ENCODE measurements at places on chromosomes 6 and 20. TPM values are rescaled to one million over a fixed set of nuclear protein-coding genes. Genes with fewer than 3 reads are reported as not detected.

The TULP1 gene
- total RNA-seq, result not detected

The BFSP1 gene
- 1.8 TPM for total RNA-seq

The PDYN gene
- not detected for total RNA-seq

The MBOAT1 gene
- total RNA-seq, result 3.4 TPM

The ARMC2 gene
- total RNA-seq, result 2.4 TPM

The PNPLA1 gene
- 0.12 TPM for total RNA-seq

The MYB gene
- 0.35 TPM for total RNA-seq

The ULBP3 gene
- 0.75 TPM for total RNA-seq

The XKR7 gene
- 0.16 TPM for total RNA-seq

The SLC17A3 gene
- not detected for total RNA-seq

The CTCFL gene
- not detected for total RNA-seq

The MCHR2 gene
- not detected for total RNA-seq

The C4B gene
- 145 TPM for total RNA-seq

The ZNF318 gene
- total RNA-seq, result 10.2 TPM

The SPEF1 gene
- 0.22 TPM for total RNA-seq

The KCNK5 gene
- total RNA-seq, result 32.4 TPM

The HRH3 gene
- total RNA-seq, result not detected

The SDHAF4 gene
- 5.5 TPM for total RNA-seq

The LAMA4 gene
- 1.3 TPM for total RNA-seq

The ADGB gene
- not detected for total RNA-seq

The SLC22A7 gene
- total RNA-seq, result not detected

The RAET1G gene
- not detected for total RNA-seq

The RAET1L gene
- not detected for total RNA-seq

The SLC24A3 gene
- total RNA-seq, result 0.28 TPM

The OR2B6 gene
- not detected for total RNA-seq

The NRSN1 gene
- total RNA-seq, result 0.12 TPM

The VARS1 gene
- total RNA-seq, result 29.4 TPM

The ULBP2 gene
- 0.37 TPM for total RNA-seq

The SPDEF gene
- total RNA-seq, result 1.2 TPM

The HCRTR2 gene
- not detected for total RNA-seq

The IFT52 gene
- total RNA-seq, result 10.0 TPM

The SSTR4 gene
- not detected for total RNA-seq

The NKX2-4 gene
- total RNA-seq, result not detected

The ZDHHC14 gene
- 4.4 TPM for total RNA-seq

The ZBTB46 gene
- total RNA-seq, result 3.0 TPM

The SRF gene
- total RNA-seq, result 10.9 TPM

The BCAS1 gene
- total RNA-seq, result 0.83 TPM

The TRDN gene
- total RNA-seq, result not detected

The MOCS3 gene
- 1.3 TPM for total RNA-seq

The RNF144B gene
- 9.6 TPM for total RNA-seq

The SYCP2 gene
- 1.3 TPM for total RNA-seq

The KCNK15 gene
- total RNA-seq, result 0.93 TPM

The RIMS4 gene
- 0.20 TPM for total RNA-seq

The TRIM15 gene
- total RNA-seq, result 0.35 TPM

The TNF gene
- 0.87 TPM for total RNA-seq

The GJA10 gene
- total RNA-seq, result not detected

The KCNK16 gene
- 3.3 TPM for total RNA-seq

The MEI4 gene
- 0.94 TPM for total RNA-seq

The LAMA2 gene
- 6.0 TPM for total RNA-seq

The CEP57L1 gene
- total RNA-seq, result 4.5 TPM

The FAM229B gene
- total RNA-seq, result 8.9 TPM

The CFAP61 gene
- total RNA-seq, result 0.37 TPM

The PAX1 gene
- total RNA-seq, result not detected

The HLA-F gene
- 18.7 TPM for total RNA-seq

The TXLNB gene
- 0.04 TPM for total RNA-seq
